CD4-positive, CD25-positive, alpha-beta regulatory T cell (primary cell): ENCODE measurements at places on chromosomes 1 and 21.

- no peak for DNase-seq
Observed at GRCh38 chr1:33039840-33040239, 3.2 kb upstream of the AK2 start.

DNA sequence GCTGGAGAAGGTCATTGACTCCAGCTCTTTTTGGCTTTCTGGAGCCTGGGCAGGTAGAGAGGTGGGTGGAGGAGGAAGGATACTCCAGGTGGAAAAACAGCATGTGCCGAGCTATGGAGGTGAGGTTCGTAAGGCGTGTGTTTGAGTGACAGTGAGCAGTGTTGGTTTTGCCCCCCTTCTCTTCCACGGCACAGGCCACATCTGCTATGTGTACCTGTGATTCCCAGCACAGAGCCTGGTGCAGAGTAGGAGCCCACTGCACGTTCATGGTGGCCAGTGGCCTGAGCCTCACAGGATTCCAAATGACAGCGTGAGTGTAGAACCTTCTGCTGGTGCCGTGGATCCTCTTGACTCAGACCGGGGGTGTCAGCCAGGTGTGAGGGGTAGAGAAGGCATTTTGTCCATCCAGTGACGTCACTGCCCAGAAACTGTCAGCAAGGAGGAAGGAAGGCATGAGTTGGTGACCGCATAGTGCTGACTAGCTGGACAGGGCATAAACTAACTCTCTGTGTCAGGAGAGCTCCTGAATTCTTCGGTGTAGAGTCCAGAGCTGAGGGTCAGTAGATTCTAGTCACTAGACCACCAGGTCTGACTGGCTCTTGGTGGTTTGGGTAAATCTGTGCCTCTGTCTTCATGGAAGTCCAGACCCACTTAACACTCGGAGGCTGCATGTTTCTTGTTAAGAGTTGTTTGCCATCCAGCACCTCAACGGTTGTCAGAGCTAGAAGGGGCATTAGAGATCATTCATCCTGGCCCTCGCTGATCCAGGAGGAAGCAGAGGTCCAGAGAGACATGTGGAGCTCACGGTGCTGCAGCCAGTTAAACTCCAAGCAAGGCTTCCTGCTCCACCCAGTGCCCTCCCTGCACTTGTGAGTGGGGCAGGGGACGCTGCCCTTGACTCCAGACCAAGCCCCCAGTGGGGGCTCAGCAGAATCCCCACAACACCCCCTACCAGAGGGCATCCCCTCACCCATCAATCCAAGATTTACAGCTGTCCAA, 3.8 kb downstream of the QSOX1 start:
- DNase-seq: no peak

DNA sequence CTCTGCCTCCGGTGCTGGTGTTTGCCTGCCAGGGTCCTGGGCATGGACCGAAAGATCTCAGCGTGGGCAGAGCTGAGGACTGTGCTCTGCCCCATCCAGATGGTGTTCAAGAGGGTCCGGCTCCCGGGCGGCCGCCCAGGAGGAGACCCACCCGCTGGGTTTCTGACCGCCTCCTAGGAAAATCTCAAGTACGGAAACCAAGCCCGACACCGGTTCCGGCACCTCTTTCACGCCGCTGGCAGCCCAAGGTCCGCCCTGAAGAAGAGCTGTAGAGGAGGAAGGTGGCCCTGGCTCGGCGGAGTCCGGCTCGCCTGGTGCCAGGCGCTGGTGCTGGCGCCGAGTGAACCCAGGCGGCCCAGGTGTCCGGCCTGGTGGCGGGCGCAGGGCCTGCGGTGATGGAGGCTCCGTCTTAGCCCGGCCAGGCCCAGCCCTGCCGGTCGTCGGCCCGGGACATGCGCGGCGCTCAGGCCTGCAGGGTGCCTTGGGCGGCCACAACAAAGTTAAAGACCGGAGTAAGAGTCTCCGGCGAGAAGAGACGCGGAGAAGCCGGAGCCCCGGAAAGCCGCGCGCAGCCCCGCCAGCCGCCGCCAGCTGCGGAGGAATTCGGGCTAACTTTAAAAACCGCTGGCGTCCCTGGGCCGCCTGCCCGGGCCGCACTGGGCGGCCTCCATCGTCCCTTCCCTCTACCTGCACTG, 1.5 kb downstream of the GRIK3 start:
- no peak for DNase-seq

DNA sequence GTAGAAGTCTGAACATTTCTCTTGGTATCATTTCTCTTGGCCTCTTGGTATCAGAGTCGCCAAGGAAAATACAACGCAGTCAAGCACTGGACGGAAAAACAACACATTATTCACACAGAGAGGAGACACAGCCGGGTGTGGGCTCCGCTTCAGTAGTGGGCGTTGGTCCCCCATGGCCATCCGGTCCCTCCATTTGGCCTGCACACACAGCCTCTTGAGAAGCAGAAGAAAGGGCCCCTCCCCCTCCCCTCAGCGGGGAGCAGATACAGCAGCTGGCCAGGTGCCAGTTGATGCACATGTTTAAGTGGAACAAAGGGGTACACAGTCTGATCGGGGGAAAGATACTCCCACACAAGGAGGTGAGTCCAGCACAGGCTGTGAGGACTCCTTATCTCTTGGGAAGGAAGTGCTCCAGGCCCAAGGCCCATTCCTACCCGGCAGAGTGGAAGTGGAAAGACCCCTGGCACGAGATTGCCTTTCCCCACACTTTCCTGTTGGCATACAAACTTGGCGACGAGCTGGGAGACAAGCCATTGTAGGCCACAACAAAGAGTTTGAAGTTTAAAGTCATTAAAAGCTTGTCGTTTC, 311.3 kb downstream of the FAM72C start:
- no peak for DNase-seq

GRCh38 chr1:201633811-201634210, 94.9 kb downstream of the NAV1 start:
- no peak for DNase-seq

- no peak for DNase-seq
Observed at GRCh38 chr1:230430499-230430898, 4.4 kb upstream of the PGBD5 start.

DNA sequence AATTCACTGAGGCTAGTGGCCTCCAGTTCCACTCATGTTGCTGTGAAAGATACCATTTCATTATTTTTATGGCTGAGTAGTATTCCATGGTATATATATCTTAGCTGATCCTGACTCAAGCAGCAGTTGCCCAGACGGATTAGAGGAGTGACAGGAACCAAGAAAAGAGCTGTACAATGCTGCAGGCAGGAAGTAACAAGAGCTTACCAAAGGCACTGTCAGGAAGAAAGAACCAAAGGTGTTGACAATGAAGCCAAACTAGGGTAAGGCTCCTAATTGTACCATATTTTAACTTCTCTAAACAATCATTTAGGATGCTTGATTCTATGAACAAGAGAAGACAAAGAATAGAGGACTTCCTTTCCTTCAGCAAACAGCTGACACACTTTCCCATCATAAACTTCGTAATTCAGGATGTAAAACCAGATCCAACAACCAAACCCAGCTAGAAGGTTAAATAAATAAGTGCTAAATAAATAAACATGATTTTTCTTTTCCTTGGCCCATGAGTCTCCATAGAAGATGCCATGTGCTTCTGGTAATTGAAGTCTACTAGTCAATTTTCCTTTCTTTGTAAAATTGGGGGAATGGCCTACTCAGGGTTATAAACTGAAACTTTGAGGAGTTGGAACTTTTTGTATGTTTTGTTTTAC, 248.2 kb upstream of the SGIP1 start:
- peak; percentile 50 for DNase-seq

DNA sequence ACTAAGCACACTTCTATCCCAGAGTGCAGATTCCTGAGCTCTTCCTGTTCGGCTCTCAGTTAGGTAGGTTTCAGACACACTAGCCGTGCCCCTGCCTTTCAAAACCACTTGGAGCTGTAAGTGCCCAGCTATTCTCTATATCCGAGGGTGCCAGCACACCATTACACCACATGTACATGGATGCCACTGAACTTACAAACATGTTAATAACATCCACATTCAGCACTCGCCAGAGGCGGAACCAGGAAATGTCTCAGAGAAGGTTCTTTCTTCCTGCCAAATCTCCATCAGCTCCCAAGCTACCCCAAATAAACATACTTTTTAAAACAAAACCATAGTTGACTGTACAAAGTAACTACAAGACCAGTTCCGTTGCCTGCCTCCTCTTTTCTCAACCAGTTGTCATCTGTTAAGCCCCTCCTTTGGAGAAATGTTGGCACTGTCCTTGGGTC, 78.4 kb upstream of the CTTNBP2NL start:
- DNase-seq: no peak

DNA sequence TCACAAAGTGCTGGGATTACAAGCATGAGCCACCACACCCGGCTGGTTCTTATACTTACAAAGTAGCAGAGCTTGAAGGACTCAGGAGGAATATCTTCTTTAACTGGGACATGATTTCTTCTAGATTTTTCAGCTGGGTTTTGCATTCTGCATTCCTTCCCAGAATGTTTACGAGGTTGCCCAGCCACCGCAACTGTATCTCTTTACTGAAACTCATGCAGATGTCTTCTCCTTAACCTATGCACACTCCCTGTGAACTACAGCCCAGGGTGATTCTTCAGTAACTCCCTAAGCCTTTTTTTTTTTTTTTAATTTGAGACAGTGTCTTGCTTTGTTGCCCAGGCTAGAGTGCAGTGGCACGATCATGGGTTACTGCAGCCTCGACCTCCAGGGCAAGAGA, 8.7 kb upstream of the DOP1B start:
- DNase-seq: no peak

DNA sequence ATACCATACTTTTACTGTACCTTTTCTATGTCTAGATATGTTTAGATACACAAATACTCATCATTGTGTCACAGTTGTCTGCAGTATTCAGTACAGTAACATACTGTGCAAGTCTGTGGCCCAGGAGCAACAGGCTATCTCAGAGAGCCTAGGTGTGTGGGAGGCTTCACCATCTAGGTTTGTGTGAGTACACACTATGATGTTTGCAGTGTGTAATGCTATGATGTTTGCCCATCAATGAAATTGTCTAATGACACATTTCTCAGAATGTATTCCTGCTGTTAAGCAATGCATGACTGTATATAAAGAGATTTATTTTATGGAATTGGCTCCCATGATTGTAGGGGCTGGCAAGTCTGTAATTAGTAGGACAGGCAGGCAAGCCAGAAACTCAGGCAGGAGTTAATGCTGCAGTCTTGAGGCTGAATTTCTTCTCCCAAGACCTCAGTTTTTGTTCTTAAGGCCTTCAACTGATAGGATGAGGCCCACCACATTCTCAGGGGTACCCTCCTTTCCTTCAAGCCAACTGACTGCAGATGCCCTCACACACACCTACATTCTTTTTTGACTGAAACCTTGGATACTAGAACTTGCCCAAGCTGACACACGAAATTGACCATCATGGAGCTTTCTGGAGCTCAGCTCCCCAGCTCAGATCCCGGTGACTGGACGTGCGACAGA, 7.7 kb upstream of the AGTRAP start:
- DNase-seq: no peak

- DNase-seq: no peak
Observed at GRCh38 chr1:156108057-156108456, 6.5 kb upstream of the LMNA start.

GRCh38 chr1:29408831-29409605, 172.7 kb downstream of the PTPRU start:
- no peak for DNase-seq

DNA sequence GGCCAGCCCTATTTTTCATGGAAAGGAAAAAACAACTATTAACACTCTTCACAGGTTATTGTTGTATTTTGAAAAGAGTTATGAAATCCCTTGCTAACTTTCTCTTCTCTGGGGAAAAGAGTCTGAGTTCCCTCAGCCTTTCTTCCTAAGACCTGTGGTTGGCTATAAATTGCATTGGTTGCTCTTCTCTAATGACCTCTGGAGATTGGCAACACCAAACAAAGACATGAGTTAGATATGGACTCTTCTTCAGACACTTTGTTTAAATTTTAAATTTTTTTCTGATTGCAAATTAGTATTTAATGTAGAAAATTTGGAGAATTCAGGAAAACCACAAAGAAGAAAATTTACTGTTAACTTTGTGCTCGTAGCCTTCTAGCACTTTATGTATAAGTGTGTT, 275.7 kb downstream of the PBX1 start:
- no peak for DNase-seq

- DNase-seq: no peak
Observed at GRCh38 chr21:42262831-42263231, 43.9 kb downstream of the ABCG1 start.

DNA sequence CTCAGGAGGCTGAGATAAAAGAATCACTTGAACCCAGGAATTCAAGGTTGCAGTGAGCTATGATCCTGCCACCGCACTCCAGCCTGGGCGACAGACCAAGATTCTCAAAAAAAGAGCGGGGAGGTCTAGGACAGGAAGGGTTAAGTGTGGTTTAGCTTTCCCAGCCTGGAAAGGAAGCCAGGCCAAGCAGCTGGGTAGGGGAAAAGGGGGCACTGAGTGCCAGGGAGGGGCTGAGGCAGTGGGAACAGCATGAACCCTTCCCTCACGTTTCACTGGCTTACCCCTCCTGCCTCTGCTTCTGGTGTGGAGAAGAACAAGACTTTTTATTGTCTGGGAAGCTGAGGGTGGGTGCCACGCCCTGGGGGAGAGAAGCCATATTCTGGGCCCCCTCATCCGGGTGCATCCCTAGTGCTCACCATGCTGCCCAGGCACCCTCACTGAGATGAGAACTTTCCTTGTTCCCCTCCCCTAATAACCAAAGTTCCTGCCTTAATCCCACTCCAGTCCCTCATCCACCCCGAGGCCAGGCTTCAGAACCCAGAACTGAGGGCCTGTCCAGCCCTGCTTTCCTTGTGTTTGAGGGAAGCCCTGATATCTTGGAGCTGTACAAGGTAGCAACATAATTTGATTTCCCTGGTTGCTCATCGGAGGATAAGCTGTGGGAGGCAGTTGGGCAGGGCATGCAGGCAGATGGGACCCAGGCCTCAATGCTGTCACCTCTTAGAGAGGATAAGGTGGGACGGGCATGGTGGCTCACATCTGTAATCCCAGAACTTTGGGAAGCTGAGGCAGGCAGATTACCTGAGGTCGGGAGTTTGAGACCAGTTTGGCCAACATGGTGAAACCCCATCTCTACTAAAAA, 2.0 kb upstream of the LMNA start:
- DNase-seq: no peak

- DNase-seq: no peak
Observed at GRCh38 chr21:18382141-18382540, 21.4 kb downstream of the TMPRSS15 start.

- no peak for DNase-seq
Observed at GRCh38 chr1:6045110-6045502, 582 bp upstream of the KCNAB2 start.
